Stimulated activated CD8-positive, alpha-beta memory T cell treated with anti-CD3 and anti-CD28 coated beads, Interleukin-12 subunit alpha, Interleukin-12 subunit beta, amount 100 ng/mL, for 1 hour (primary cell): ENCODE measurements at places on chromosomes 2 and 18.

DNA sequence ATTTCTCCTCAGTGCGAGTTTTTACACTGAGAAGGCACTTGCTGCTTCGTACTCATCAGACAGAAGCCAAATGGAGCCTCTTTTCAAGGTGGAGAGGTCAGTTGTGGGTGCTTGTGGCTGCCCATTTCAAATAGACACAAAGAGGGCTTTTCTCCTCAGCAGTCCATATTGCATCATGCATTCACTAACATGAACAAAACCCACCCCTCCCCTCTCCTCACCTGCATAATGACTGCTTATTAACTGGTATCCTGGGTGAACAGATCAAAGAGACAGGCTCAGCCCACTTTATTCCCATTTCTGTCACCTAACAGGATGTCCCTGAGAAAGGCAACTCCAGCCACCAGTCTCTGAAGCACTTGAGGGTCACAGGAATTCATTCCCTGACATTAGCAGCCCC is 28.9 kb downstream of the KLF7 start:
- DNase-seq, result no peak

GRCh38 chr2:134845719-134846118 is 7.3 kb downstream of the ACMSD start:
- no peak for DNase-seq

- peak; percentile 18 for DNase-seq
These were observed 26.6 kb downstream of the BIN1 start for GRCh38 chr2:127080226-127080937.

GRCh38 chr2:127154396-127154795 is 47.4 kb upstream of the BIN1 start:
- no peak for DNase-seq

DNA sequence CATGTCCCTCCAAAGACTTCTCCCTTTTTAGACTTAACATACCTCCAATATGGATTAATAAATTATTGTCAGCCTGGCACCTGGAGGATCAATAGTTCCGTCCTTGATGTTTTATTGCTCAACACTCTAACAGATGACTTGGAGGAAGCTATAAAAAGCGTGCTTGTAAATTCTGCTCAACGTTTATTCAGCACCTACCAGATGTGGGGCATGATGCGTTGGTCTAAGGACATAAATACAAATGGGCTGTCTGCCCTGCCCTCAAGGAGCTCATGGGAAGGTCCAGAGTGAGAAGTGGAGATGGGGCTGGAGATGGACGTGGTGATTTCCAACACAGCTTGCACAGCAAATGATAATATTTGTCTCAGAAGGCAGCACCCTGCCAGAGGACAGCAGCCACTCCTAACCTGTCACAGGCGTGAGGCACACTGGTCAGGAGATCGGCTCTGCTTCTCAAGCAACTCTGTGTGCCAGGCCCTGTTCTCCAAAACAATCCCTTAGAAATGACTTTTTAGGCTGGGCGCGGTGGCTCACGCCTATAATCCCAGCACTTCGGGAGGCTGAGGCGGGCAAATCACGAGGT is 25.5 kb upstream of the ZCCHC2 start:
- DNase-seq, result no peak

- no peak for DNase-seq
These were observed 47.4 kb downstream of the DNAJC10 start for GRCh38 chr2:182763311-182763912.

DNA sequence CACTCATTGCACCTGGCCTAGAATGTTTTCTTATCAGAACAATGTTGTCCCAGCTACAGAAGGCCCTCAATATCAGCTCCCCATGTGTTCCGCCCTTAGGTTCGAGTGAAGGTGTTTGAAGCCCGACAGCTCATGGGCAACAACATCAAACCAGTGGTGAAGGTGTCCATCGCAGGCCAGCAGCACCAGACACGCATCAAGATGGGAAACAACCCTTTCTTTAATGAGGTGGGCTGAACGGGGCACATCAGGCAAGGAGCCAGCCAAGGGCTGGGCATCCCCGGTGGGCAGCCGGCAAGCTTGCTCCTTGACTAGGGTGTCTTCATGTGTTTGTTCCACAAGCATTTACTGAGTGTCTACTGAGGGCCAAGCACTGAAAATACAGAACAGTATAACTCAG is 9.2 kb downstream of the FER1L5 start:
- no peak for DNase-seq

DNA sequence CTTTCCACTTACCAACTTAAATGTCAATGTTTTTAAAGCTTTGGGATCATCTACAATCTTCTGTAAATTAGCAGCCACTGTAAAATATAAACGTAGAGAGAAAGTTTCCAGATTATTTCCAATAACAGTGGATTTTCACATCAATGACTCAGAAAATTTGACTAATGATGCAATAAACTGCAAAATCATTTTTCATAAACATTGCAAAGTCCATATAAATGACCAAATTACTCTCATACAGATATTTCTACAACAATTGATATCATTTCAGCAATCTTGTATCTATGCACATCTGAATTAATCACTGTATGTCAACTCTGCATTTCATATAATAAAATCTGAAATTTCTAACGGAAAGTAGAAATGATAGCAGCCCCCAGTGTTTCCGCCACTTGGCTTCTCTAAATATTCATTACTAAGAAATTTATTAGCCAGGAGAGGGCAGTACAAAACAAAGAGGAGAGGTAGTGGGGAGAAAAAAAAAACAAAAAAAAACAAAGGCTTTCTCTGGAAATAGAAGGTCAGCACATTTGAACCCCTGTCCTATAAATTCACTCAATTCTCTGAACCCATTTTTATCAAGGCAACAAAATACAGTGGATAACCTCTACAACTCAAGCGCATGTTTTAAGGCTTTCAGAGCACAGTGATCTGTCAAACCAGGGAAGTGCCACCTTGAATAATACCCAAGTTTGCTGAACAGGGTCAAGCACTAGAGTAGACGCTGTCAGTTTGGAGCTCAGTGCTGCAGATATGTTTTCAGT is 282.6 kb downstream of the STK39 start:
- no peak for DNase-seq

DNA sequence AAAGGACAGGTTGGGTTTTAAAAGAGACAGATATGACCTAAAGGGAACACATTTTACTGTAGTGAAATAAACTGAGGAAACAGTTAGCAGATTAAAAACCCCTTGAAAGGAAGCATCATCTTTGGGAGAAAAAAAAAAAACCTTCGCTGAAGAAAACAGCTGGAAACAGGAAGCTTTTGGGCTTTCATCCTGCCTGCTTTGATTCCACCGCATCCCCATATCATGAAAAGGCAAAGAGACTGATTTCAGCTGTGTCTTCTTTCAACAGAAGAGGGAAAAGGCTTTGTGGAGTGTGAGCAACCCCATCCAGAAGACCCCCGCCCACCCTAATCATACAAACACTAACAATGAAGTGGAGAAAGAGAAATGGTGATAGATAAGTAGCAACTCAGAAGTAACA is 86.4 kb downstream of the TCF4 start:
- DNase-seq, result no peak

DNA sequence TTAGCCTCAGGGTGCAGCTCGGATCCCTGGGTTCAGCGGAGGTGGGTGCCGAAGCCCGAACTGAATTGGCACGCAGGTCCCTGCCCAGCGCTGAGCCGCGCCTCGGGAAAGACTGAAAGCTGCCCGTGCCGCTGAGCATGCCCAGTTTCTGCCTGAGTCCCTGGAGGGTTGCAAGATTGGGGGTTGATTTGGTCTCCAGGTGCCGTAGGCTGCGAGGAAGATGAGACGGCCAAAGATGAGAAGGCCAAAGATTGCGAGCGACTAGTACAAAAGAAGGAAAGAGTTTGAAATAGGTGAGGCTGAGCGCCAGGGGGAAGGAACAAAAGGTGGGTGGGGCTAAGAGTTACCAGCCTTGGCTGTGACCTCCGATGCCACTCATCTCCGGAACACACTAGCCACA is 852 bp upstream of the KCNH7 start:
- DNase-seq, result no peak

GRCh38 chr2:179340678-179341077 is 76.0 kb upstream of the SESTD1 start:
- DNase-seq, result no peak

- no peak for DNase-seq
These were observed 12.3 kb upstream of the POLI start for GRCh38 chr18:54257015-54257414.

- no peak for DNase-seq
These were observed 73.6 kb downstream of the CYBRD1 start for GRCh38 chr2:171595896-171596295.

GRCh38 chr2:120656273-120656950 is 79.3 kb upstream of the GLI2 start:
- DNase-seq, result no peak

DNA sequence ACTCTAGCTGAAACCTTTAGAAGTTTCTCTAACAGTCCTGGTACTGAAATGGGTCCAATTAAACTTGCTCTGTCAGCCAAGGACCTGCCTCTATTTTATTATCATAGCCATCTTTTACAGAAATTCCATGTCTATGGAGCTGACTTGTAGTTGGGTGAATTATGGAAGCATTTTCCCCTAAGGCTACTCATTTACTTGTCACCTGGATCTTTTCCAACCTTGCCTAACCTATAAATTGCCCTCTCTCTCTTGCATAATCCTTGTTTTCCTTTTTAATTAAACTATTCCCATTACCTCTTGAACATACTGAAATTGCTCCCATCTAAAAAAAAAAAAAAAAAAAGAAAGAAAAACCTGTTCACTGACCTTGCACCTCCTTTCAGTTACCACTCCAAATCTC is 74.6 kb upstream of the DOK6 start:
- DNase-seq, result no peak

DNA sequence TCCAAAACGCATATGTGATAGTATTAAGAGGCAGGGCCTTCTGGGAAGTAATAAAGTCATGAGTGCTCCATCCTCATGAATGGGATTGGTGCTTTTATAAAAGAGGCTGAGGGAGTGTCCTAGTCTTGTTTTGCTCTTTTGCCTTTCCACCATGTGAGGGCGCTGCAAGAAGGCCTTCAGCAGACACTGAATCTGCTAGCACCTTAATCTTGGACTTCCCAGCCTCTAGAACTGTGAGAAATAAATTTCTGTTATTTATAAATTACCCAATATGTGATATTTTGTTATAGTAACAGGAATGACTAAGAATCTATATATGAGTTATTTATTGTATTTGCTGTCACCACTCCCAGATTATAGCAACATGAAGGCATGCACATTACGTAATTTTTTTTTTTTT is 63.5 kb downstream of the PLA2R1 start:
- no peak for DNase-seq

DNA sequence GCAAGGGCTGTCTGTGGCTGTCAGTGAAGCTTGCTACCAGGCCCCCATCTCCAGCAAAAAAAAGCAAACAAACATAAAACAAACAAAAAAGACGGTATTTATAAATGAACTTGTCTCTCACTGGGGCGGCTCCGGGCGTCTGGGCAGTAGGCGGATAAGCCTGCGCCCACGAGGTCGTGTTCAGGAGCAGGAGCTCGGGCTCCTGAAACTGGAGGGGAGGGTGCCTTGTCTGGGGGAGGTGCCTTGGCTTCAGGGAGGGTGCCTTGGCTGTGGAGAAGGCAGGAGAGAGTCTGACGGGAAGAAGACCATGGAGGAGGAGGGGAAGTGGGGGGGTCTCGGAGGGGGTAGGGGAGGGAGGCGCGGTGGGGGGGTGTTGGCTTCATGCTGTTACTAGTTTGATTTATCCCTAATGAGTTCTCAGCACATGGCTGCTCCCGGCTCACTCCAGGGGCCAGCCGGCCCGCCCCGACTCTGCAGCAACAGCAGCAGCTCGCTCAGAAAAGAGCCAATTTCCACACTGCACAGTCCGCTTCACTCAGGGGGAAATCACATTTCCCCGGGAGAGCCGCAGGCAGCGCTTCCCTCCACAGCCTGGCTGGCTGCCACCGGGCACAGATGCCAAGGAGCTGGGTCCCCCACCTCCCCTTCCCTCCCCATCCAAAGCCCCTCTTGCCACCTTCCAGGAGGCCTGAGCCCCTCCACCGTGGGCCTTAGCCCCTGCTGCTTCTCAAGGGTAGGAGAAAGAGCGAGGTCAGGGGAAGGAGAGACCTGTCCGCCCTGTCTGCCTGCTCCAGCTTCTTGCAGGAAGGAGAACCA is 38.7 kb downstream of the PSD4 start:
- no peak for DNase-seq

- DNase-seq, result no peak
These were observed 170.2 kb downstream of the NRP2 start for GRCh38 chr2:205852457-205852856.

DNA sequence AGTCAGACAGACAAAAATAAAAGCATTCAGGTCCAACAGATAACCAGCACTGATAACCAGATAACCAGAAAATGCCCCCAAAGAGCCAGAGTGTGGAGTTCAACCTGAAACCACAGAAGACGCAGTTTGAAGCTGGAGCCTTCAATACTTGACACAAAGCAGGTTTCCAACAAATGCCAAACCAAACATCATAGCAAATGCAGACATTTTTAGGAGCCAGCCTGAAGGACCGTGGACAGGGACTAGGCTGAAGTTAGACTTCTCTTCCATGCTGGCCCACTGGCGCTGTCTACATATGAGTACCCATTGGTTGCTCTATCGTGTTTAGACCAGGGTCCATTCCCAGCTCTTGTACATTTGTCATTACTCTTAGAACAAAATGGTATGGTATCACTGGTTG is 9.9 kb downstream of the COLEC12 start:
- DNase-seq, result no peak

- no peak for DNase-seq
These were observed 94.9 kb downstream of the ADD2 start for GRCh38 chr2:70673041-70673647.

DNA sequence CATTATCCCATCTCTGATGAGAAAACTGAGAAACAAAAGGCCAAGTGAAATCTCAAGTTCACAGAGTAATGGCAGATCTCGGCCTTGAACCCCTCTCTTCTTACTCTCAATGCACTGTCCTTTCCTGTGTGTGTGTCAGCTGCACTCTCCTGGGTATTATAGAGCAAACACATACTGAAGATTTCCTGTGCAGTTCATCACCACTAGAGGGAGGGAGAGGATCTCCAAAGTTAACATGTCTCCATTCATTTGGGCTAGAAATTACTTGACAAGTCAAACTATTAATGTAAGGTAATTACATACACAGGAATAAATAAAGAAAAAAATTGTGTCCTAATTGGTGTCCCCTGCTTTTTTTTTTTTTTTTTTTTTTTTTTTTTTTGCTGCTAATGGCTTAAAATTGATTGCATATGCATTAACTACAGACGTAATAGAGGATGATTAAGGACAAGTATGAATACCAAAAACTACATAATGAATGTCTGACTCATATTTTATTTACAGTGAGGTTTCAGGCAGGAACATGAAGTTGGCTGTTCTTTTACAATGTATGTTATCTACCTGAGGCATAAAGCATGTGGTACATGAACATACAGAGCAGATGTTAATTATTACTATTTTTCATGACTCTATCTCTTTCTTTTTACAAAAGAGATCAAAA is 269.2 kb downstream of the NYAP2 start:
- DNase-seq, result no peak

DNA sequence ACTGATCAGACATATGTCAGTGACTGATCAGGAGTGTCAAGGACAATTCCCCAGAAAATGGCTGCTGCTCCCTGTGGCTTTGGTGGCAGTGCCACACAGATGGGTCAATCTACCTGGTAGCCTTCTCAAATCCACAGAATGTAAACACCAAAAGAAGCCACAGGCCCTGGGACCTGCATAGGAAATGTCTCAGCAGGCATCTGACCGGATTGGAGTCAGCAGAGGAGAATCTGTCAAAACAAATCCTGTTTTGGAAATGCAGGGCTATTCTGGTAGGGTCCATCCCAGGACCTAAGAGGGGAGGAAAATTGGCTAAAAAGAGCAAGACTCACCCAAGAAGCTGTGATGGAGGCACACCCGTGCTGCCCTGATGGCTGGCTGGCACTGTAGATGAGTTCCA is 189.7 kb downstream of the TMEM247 start:
- no peak for DNase-seq
